ENCODE measurements at places on chromosomes 3 and 15.

DNA sequence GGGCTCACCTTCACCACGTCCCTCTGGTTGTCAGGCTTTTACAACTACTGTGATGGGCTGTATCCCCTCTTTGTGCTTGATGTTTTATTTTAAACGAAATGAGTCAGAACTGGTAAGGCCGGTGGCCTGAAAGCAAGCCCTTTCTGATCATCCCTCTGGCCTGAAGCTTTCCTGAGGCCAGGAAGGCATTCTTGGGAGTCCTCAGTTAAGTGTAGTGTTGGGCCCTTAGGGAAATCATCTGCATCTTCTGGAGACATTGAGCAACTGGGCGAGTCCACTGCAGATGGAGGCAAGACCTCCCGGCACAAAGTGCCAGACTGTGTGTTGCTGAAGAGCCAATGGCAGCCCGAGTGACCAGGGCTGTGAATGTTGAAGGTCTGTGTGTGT, 33.0 kb upstream of the AMOTL2 start:
- no peak for DNase-seq

- DNase-seq, result no peak
Measured at GRCh38 chr3:198043119-198043518, 83.1 kb downstream of the LMLN start.

GRCh38 chr3:27796365-27796875, 74.3 kb upstream of the EOMES start:
- DNase-seq, result no peak

- no peak for DNase-seq
Measured at GRCh38 chr3:94775746-94776145, 712.9 kb downstream of the NSUN3 start.

- no peak for DNase-seq
Measured at GRCh38 chr3:79910337-79910736, 142.5 kb upstream of the ROBO1 start.

DNA sequence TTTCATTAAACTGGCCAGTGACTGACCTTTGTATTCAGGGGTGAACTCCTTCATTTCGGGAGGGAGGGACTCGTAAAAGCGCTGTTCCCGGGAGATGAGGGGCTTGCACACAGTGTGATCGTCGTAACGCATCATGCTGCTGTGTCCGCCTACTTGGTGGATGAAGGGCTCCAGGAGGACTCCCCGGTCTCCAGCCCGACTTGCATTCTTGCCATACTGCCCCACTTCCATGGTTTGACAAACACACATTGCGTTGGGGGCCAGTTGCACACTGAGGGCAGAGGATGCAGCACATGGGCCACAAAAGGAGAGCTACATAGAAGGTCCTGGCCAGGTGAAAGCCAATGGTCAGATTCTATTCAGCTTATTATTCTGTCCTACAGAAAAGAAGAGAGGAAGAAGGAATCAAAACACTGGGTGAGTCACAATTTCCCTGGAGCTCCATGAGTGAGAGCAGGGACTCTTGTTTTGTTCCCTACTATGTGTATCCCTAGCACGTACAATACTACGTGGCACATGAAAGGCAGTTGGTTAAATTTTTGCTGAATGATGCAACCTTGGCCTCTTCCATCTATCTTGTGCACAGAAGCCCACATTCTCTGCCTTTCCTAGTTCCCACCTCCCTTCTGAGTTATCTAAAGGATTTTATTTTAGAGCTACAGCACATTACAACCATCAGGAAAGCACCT, 24.2 kb upstream of the GMPPB start:
- no peak for DNase-seq

DNA sequence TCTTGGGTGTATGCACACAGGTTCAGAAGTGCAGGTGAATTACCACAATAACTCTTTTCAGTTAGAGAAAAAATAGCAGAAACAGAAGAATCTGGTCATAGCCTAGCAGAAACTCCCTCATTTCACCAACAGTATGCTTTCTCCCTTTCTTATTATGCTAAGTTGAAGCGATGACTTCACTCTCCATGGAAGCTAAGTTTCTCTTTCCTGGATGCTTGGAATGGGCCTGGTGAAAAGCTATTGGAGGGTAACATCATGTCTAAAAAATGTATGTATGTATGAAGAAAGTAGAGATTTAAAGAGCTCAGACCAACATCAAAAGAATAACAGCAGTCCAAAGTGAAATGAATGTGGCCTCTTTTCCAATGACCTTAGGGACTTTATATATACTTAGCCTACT, 145.5 kb downstream of the TIGIT start:
- DNase-seq, result no peak

DNA sequence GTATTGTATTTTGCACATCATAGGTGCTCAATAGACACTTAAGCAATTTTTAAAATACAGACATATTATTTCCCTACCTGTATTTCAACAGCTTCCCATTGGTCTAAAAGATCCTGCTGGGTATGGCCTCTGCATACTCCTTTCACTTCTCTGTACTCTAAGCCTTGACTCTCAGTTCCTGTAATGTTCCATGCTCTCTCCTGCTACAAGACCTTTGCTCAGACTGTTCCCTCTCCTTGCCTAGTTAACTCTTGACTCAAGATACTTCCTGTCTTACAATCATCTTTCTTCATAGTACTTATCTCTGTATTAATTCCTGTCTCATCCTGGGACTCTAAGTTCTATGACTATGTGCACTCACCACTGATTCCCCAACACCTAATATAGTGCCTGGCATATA, 1.7 kb downstream of the SCN11A start:
- DNase-seq, result no peak

GRCh38 chr3:147472846-147473245, 63.7 kb downstream of the ZIC1 start:
- DNase-seq, result no peak

DNA sequence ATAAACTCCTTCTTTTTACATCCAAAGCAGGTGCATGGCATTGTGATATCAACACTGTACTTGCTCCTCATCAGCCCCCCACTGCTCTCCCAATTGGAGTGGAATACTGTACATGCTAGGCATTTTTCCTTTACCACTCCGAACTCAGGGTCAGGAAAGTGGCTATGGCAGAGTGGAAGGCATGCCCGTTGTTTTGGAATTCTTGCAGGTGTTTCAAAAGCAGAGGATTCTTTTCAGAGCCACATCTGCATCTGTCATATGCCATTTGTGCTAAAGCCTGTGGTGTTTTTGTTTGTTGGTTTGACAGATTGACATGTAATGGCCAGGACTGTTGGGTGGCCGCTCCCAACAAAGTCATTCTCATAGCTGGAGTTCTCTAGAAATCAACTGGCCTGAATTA, 41.7 kb downstream of the SOX2 start:
- no peak for DNase-seq

DNA sequence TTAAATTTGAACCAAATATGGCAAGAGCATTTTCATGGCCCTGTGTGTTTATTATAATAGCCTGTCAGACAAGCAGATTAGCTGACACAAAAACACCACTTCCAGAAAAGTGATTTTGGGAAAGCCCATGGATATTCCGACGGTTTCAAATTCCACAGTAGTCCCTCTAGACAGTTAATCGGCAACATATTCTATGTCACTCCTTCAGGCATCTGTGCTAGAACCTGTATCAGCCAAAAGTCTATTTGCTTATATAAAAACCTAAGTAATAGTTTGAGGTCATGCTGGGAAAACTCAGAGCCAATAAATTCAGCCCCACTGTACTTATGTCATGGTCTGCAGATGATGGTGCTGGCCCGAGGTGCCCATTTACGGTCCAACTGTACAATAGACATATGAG, 110.2 kb upstream of the ARHGEF26 start:
- no peak for DNase-seq

- no peak for DNase-seq
Measured at GRCh38 chr15:48566668-48567067, 78.8 kb downstream of the FBN1 start.

DNA sequence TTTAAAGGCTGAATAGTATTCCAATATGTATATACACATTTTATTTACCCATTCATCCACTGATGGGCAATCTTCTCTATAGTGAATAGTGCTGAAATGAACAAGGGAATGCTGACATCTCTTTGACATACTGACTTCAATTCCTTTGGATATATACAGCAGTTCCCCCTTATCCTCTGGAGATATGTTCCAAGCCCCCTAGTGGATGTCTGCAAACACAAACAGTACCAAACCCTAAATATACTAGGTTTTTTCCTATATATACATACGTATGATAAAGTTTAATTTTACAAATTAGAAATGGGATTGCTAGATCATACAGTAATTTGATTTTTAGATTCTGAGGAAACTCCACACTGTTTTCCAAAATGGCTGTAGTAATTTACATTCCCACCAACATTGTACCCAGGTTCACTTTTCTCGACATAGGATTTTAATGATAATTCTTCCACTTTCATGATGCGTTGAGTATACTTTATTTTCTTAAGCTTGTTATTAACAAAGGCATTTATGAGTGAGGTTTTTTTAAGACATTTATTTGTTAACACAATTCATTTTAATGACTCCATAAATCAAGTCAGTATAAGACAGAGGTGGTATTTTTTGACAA, 38.2 kb downstream of the VPS13C start:
- no peak for DNase-seq

DNA sequence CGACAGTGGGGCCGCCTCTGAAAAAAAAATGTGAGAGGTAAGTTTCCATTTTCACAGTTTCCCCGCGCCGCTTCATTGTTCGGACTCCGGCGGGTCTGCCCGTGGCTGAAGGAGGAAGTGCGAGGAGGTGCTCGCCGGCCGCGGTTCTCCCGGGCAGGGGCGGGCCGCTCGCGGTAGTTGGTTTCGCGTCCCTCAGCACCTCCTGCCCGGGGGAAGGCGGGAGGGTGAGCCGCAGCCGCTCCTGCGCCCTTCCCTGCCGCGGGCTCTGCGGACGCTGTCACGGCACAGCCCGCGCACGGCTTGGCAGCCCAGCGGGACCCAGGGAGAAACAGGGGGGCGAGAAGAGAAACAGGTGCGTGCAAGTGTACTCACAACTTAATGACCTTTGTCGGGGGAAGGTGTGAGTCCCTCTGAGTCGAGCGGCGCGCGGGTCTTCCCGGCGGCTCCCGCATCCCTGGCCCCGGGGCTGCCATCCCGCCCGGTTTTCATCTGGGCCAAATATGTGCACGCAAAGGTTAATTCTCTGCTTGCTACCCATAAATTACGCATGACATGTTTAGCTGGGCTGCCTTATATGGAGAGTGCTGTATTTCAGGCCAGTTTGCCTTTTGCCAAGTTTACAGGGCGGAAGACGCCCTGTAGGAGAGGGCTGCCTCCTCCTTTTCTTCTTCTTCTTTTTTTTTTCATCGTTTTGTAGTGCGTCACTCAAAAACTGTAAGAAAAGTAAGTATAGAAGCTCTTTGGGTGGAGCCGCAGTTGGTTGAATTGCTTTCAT, 514 bp downstream of the MBNL1 start:
- DNase-seq, result peak; percentile 22

DNA sequence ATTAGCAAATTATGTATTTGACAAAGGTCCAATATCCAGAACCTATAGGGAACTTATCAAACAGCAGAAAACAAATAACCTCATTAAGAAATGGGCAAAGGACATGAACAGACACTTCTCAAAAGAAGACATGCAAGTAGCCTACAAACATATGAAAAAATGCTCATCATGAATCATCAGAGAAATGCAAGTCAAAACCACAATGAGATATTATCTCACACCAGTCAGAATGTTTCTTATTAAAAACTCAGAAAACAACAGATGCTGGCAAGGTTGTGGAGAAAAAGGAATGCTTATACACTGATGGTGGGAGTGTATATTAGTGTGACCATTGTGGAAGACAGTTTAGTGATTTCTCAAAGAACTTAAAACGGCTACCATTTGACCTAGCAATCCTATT, 116.1 kb upstream of the CRBN start:
- no peak for DNase-seq

- DNase-seq, result no peak
Measured at GRCh38 chr3:7585052-7585451, 724.1 kb downstream of the GRM7 start.

GRCh38 chr3:21195203-21195602, 555.8 kb downstream of the ZNF385D start:
- DNase-seq, result no peak

- no peak for DNase-seq
Measured at GRCh38 chr15:92226020-92226612, 167.6 kb upstream of the ST8SIA2 start.

DNA sequence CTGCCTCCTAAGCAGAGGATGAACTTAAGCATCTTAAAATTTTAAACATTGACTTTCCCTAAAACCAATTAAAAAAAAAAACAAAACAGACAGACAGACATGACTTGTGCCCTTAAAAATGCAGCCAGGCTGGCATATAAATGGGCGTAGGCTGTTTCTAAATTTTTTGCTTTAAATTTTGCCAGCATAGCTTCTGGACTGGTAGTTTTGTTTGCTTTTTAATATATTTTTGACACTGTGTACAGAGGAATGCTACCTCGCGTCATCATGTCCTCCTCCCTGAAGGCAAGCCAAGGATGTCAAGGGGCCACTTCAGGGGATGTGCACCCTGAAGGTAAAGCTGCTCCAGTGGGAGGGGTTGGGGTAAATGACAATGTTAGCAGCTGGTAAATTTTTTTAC, 134.8 kb downstream of the PGPEP1L start:
- DNase-seq, result no peak

GRCh38 chr3:101351829-101352228, 31.5 kb upstream of the IMPG2 start:
- no peak for DNase-seq

GRCh38 chr3:177312491-177312890, 115.2 kb upstream of the TBL1XR1 start:
- no peak for DNase-seq

DNA sequence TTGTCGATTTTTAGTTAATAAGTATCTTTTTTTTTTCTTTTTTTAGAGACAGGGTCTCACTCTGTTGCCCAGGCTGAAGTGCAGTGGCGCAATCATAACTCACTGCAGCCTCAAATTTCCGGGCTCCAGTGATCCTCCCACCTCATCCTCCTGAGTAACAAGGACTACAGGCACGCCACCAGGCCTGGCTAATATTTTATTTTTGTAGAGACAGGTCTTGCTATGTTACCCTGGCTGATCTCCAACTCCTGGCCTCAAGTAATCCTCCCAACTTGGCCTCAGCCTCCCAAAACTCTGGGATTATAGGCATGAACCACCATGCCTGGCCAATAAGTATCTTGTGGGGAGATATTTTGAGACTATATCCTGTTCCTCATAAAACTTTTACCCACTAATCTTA, 29.4 kb upstream of the ARID3B start:
- no peak for DNase-seq

DNA sequence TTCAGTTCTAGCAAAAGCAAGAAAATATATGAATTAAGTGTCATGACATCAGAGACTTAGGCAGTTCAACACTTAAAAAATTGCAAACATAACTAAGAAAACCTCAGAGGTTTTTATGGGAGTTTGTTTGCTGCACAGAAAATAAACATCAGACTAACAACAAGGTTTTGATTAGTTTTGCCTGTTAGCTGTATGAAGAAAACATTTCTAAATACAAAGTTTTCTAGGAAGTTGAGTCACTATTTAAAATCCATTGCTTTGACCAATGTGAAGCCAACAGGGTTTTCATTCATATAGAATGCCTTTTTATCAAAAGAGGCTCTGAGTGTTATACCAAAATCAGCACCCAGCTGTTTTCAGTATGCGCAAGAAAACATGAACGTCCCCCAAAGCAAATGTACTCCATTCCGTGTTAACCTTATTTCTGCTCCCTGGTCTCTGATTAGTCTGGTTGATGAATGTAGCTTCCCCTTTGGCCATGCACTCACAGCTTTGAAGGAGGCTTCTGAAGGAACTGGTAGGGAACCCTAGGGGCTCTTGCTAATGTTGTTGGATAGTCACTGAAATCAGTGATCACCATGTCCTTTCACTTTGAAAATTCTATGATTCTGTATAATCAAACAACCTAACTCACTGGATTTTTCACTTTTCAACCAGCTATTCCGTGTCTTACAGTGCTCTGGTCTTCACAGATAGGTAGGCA, 89.6 kb upstream of the TSEN2 start:
- no peak for DNase-seq

GRCh38 chr15:59528961-59529402, 82.6 kb upstream of the GCNT3 start:
- peak; percentile 39 for DNase-seq

Measured in stimulated activated CD8-positive, alpha-beta memory T cell treated with anti-CD3 and anti-CD28 coated beads, Interleukin-4, amount 100 ng/mL, for 1 hour (primary cell).